ENCODE measurements at places on chromosomes 3 and 15. TPM values are rescaled to one million over a fixed set of nuclear protein-coding genes. Genes with fewer than 3 reads are reported as not detected.
A peak's percentile ranks its signal among the peaks of the same experiment; 100 is the strongest.

GRCh38 chr3:48125013-48125705 is 63.1 kb downstream of the CDC25A start:
- no peak for DNase-seq

GRCh38 chr3:6249679-6250078 is 611.2 kb upstream of the GRM7 start:
- no peak for DNase-seq

DNA sequence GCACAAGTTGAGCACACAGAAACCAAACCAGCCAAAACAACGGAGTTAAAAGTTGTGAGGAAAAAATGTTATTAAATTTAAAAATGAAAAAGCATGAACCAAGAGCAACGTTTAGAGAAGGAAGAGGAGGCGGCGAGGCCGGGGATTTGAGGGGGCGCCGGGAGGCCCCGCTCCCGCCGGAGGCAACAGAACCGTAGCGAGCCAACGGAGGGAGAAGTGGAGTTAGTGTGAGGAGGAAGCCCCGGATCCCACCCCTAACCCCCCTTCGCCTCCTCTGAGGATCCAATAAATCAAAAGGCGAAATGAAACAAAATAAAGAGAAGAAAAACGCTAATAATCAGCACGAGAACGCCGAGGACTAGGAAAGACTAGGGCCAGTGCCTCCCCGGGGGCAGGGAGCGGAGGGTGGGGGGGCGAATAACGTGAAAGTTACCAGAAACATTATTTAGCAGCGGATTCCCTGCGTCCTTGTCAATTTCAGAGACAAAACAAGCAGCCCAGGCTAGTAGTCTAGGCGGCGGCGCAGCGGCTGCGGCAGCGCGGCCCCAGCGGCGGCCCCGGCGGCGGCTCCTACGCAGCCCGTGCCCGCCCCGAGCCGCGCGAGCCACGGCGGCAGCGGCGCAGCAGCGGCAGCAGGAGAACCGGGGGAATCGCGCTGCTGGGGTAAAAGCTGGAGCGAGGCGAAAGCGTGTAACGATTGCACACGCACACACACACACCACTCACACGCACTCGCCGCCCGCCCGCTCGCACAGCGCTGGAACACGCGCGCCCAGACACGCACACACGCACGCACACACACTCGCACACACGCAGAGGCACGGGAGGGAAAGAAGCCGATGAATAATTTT is 1.7 kb downstream of the MEIS2 start:
- DNase-seq: peak; percentile 23

GRCh38 chr3:172905451-172905850 is 154.9 kb downstream of the ECT2 start:
- no peak for DNase-seq

DNA sequence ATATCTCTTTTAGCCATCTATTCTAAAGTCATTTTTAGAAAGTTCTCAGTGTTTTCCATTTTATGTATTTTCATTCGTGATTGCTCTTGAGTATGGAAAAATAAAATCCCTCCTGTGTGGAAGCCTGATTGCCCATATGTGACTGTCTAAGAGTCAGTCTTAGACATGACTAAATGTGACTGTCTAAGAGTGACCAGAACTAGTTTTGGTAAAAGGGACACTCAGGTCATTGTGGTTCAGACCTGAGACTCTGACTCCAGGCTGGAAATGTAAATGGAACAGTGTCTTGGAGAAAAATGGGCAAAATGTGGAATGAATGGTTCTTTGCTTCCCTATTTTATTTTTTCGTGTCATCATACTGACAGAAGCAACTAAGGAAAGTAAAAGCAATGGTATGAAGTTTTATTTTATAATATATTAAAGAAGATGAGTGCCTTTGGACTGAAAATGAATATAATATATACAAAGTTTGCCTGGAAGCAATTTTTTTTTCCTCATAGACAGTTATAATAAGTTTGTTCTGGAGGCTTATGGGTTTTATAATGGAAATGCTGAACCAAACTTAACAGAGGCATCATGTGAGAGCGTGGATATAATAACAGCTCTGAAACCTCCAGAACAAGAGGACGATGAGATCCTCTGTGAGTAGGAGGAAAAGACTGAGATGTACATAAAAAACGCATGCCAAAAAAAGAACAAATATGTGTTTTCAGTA is 264.4 kb downstream of the ZPLD1 start:
- DNase-seq: no peak

- DNase-seq: no peak
Measured at GRCh38 chr3:30539206-30539605, 67.2 kb upstream of the TGFBR2 start.

DNA sequence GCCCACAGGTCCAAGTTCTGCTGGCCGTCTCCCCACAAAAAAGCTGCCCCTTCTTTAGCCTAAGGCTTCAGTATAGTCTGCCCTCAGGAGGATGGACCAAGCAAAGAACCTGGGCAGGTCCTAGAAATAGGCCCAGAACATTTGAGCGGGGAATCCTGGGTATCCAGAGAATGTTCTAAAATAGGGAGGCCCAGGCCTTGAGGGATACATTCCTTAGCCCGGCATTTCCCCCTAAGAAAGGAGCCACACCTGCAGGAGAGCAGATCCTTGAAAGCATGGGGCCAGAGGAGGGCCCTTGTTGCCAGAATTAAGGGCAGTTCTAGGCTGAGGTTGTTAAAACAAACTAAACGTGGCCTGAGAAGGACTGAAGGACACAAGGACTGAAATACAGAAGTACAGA is 20.6 kb upstream of the MEX3B start:
- DNase-seq: no peak

DNA sequence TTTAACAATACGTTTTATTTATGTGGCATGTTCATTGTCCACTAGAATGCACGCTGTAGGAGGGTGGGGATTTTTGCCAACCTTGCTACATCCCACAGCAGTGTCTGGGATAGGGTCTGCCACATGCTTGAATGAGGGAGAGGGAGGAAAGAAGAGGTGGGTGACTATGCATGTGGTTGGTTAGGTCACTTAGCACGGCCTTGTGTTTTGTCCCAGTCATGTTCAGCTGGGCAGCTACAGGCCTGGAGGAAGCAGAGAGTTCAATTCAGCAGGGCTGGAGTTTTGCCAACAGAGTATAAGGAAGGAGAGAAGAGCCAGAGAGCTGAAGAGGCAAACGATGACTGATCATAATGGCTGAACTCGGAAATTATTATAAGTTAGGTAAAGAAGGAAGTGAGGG is 268.4 kb upstream of the NSMCE3 start:
- DNase-seq: no peak

- DNase-seq: no peak
Measured at GRCh38 chr3:44132593-44132992, 109.1 kb upstream of the TOPAZ1 start.

GRCh38 chr3:56005196-56005805 is 463.0 kb downstream of the ERC2 start:
- DNase-seq: no peak

DNA sequence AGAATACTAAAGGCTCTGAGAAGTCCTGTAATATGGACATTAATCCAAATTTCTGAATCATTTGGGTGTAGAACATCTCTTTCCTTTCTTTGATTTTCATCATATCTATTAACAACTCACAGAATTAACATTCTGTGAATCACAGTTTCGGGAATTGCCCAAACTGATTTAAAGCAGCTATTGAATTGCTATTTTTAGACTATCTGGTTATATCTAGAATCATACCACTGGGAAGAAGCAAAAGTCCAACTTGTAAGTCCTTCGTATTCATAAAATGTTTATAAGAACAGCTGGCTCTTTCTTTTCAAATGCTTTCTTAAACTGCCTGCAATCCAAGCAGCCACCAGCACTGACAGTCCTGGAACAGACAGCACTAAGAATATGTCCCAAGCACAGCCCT is 733.0 kb downstream of the NTRK3 start:
- DNase-seq: no peak

GRCh38 chr15:92807971-92808571 is 92.1 kb upstream of the CHD2 start:
- DNase-seq: no peak

DNA sequence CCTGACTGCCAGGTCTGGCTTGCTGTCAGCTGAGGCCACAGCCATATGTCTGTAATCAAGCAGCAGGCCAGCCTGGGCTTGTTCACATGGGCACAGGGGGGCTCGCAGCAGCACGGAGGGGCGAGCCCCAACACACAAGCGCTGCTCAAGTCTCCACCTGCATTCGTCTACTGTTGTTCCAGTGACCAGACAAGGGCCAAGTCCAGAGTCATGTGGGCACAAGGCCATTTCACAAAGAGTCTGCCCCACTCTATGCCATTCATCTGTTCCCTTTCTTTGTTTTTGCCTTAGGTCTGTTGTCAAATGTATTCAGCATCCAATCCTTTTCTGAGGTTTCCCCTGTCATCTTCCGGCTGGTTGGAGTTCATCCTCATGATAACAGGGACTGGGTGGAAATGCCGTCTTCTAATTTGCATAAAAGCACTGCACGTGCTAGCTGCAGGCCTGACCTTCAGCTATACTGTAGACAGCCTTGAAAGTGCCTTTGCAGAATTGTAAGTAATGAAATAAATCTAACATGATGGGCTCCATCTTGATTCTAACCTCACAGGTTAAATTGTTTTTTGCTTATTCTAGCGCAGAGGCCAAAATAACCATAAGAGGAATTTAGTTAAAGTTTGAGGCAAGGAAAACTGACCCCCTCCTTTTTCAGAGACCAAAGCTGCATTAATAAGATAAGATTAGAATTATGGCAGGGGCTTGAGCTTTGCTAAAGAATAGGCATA is 28.6 kb upstream of the KBTBD12 start:
- DNase-seq: no peak

- no peak for DNase-seq
Measured at GRCh38 chr3:188972310-188972709, 199.5 kb upstream of the TPRG1 start.

- DNase-seq: no peak
Measured at GRCh38 chr3:178847190-178847589, 224.4 kb downstream of the ZMAT3 start.

DNA sequence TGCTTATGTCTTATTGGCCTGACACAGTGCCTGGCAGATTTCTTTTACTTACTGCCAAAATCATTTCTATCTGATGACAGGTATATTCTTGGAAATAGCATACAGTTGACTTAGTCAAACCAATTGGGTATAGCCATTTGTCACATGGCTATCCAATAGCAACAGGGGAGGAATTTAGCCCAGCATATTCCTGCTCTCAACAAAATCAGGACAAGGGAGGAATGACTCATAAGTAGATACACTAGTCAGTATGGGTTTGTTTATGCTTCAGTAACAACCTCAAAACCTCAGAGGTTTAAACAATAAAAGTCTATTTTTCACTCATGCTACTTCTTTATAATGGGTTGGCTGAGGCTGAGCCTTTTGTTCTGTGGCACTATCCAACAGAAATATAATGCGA is 38.0 kb upstream of the VILL start:
- no peak for DNase-seq

DNA sequence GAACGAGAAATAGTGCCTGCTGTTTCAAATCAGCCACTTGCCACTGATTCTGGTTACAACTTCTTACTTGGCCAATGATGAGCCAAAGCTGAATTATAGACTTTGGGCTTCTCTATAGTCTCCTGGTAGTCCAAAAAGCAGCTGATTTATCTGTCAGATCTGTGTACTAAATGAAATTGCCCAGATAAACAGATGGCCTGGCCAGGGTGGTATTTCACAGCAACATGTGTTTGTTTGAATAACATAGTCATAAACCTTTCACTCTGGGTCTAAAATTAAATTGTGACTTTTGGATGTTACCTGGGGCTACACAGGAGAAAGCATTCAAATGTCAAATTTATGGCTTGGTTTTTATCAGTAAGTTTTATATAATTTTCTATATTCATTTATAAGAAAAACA is 147.0 kb downstream of the NECTIN3 start:
- DNase-seq: no peak

GRCh38 chr15:24761704-24762302 is 86.2 kb downstream of the NPAP1 start:
- no peak for DNase-seq

GRCh38 chr3:188854772-188855149 is 317.0 kb upstream of the TPRG1 start:
- DNase-seq: no peak

GRCh38 chr15:84398763-84399701 is 163.5 kb downstream of the GOLGA6L4 start:
- DNase-seq: no peak

DNA sequence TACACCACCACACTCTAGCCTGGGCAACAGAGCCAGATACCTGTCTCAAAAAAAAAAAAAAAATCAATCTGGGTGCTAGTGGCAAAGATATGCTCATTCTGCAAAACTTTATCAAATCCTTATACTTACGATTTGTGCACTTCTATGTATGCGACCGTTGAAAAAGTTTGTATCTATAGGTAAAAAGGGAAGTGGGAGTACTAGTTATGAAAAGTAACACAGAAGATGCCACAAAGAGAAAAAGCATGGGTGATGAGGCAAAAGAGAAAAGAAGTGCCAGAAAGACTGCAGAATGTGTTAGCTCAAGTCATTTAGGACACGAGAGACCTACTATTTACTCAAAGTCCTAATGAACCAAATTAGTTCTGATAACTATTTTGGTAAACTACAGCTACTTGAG is 407.8 kb downstream of the SHQ1 start:
- DNase-seq: no peak

- DNase-seq: peak; percentile 46
Measured at GRCh38 chr15:101126618-101127505, 125.0 kb downstream of the CHSY1 start.

GRCh38 chr3:131819381-131820055 is 215.3 kb downstream of the CPNE4 start:
- DNase-seq: no peak

GRCh38 chr3:48241796-48242455 is 1.0 kb downstream of the ZNF589 start:
- DNase-seq: peak; percentile 46

DNA sequence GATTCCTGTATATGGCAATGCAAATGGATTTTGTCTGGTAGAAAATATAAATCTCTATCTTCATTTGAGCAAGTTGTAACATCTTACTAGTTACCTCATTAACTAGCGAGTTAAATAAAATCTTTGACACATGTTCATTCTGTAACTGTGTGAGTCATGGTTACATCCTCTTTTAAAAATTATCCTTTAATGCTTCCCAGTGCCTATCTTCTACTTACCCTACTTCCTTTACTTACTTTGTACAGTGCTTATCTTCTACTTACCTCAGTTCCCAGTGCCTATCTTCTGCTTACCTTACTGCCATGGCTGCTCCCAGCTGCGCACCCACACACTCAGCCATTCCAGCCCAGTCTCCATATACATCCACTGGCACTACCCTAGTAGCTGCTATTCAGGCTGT is 71.9 kb upstream of the GOLGA8B start:
- DNase-seq: no peak

- DNase-seq: peak; percentile 74
Measured at GRCh38 chr3:126752303-126753190, 48.5 kb downstream of the CHCHD6 start.

Gene GOLGA8Q
- total RNA-seq: not detected

Gene LIPH
- not detected for total RNA-seq

Gene TTLL13
- total RNA-seq: 1.1 TPM

Gene QRICH1
- 112 TPM for total RNA-seq

Gene UBP1
- 51.2 TPM for total RNA-seq

Gene C2CD4B
- total RNA-seq: 0.43 TPM

Gene SLC28A2
- not detected for total RNA-seq

Gene CLDN18
- not detected for total RNA-seq

Gene EBLN2
- total RNA-seq: 5.0 TPM

Gene SLC28A1
- not detected for total RNA-seq

Gene MOBP
- not detected for total RNA-seq

Gene ACP3
- total RNA-seq: not detected

Gene ACKR4
- not detected for total RNA-seq

Gene GUCA1C
- not detected for total RNA-seq

Gene SCN11A
- not detected for total RNA-seq

Gene IL12A
- not detected for total RNA-seq

Gene ZBTB11
- total RNA-seq: 29.6 TPM

Gene HTR3D
- not detected for total RNA-seq

Gene GPX1
- total RNA-seq: 201 TPM

Gene TAGLN3
- total RNA-seq: 1.2 TPM

Data from activated CD8-positive, alpha-beta T cell treated with anti-CD3 and anti-CD28 coated beads for 36 hours (primary cell).